ENCODE measurements at places on chromosomes 5 and 9.

GRCh38 chr9:116951588-116952435 lies 264.7 kb downstream of the TRIM32 start:
- DNase-seq: no peak

DNA sequence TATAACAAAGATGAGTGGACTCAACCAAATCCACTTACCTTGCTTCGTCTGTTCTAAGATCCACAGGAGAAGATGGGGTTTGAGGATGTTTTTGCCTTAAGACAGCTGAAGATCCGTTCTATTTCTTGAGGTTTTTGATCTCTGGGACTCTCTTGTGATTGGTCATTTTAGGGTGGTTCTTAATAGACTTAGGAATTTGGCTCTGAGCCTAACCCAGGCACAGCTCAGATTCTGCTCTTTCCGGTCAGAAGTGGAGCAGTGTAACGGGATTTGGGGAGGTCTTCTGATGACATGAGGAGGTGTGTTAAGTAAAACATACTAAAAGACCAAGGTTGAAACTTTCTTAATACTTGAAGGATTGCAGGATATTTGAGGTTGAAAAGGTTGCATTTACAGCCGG lies 166.9 kb downstream of the DMRT2 start:
- no peak for DNase-seq

DNA sequence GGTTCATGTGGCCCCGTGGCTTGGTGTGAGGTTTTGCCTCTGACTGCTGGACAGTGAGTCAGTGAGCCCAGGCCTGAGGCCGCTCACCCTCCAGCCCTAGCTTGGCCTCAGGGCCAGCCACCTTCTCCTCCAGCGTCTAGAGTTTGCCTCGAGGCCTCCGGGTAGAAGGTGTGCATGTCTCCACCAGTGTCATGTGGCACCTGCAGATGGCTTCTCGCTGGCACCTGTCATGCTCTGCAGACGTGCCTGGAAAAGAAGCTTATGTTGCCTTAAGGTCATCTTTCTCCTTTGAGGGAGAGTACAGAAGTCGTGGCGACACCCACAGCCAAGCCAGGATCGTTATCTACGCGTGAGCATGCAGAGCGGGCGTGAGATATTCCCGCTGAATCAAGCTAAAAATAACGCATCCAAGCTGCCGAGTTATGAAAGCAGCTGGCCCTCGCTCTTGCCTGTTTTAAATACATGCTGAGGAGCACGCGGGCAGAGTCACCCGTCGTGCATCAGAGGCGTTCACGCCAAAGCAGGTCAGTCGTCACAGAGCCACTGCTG lies 79.7 kb upstream of the FCN2 start:
- DNase-seq: no peak

- no peak for DNase-seq
Measured at GRCh38 chr5:54608423-54609085, 91.0 kb downstream of the SNX18 start.
